ENCODE measurements at places on chromosomes 16 and 17. TPM values are rescaled to one million over a fixed set of nuclear protein-coding genes. Genes with fewer than 3 reads are reported as not detected.

DNA sequence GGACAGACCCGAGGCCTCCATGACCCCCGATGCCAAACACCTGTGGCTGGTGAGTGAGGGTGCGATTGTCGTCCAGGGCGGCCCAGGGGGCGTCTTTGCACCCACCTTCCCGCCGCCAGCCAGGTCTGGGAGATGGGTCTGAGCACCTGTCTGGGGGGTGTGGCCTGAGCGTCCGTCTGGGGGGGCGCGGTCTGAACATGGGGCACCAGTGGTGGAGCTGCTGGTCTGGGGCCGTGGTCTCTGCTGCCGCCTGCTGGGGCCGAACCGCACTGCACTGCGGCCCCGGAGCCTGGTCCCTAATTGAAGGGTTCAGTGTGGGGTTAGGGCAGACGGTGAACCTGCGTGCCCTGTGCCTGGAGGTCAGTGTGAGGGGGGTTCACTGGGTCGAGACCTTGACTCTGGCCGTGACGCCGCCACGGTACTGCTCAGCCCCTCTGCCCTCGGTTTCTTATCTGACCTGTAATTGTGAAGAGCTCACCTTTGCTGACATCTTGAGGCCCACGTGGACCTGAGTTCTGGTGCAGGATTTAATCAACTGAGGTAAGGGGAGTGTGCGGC is 12.6 kb upstream of the TCF25 start:
- DNase-seq = no peak

GRCh38 chr17:44212507-44213402 is 6.7 kb downstream of the UBTF start:
- DNase-seq = no peak

The DGKE gene
- 3.4 TPM for polyA plus RNA-seq

GRCh38 chr17:78332991-78333390 is 26.9 kb downstream of the SOCS3 start:
- DNase-seq = no peak

- DNase-seq = no peak
Measured at GRCh38 chr16:86337581-86338402, 172.5 kb upstream of the FOXF1 start.

The CFAP119 gene
- polyA plus RNA-seq = 8.2 TPM

The RNFT1 gene
- 22.9 TPM for polyA plus RNA-seq

DNA sequence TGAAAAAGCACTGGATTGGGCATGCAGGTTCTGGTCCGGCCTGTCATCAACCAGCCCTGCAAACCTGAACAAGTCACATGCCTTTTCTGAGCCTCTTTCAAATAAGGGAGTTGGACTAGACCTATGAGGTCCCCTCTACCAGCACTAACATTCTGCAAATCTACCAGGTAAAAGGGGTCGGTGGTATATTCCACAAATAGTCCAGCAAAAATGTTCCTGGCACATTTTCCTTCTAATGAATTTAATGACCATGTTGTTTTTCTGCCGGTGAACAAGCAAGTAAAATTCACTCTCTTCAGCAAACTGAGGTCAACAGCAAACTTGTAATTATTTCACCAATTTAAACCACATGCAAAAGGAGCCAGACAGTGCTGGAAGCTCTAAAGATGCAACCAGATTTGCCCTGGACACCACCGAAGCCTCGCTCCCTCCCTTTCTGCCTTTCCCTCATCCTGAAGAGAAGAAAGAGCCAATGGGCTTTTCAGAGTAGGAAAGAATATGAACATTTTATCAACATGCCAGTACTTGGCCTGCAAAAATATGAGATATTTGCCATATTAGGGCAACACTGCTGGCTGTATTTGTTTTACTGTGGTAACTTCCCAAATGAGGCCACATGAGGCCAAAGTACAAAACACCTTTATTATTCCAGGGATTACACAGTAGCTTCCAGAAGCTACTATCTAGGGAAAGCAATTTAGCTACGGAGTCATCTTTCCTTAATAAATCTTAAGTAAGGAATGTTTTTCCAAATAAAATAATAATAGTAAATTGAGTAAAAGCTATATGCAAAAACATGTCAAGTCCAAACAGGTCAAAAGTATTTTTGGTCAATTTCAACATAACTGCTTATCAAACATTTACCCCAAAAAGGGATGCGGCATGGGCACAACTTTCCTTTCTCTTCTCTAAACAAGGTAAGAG is 45.0 kb downstream of the USP31 start:
- no peak for DNase-seq

DNA sequence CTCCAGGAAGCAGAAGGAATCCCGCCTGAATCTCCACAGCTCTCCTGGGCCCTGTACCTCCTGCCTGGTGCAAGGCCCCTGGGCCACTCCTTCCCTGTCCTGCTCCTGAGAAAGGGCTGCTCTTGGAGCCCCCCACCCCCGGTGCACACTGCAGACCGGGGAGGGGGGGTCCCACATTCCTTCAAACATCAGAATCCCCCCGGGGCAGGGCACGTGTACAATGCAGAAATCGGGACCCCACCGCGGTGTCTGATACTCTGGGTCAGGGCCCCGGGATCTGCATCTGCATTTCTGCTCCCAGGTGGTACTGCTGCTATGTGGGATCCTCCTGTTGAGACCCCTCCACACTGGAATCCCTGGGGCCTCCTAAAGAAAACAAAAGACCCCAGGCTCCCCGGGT is 99.5 kb upstream of the GSE1 start:
- no peak for DNase-seq

DNA sequence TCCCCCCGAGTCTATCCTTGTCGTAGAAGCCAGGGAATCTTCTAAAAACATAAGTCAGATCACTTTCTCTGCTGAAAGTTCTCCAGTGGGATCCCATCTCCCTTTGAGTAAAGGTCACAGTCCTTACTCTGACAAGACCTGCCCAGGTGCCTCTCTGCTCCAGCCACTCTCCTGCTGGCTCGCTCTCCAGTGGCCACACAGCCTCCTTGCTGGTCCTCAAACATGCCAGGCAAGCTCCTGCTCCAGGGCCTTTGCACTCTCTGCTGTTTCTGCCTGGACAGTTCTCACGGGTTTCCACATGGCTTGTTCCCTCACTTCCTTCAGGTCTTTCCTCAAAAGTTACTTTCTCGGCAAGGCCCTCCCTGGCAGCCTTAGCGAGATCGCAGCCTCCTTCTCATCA is 3.4 kb downstream of the B9D1 start:
- no peak for DNase-seq

GRCh38 chr16:1305823-1306222 is 3.6 kb upstream of the UBE2I start:
- DNase-seq = no peak

The SDR42E2 gene
- polyA plus RNA-seq = 0.11 TPM

DNA sequence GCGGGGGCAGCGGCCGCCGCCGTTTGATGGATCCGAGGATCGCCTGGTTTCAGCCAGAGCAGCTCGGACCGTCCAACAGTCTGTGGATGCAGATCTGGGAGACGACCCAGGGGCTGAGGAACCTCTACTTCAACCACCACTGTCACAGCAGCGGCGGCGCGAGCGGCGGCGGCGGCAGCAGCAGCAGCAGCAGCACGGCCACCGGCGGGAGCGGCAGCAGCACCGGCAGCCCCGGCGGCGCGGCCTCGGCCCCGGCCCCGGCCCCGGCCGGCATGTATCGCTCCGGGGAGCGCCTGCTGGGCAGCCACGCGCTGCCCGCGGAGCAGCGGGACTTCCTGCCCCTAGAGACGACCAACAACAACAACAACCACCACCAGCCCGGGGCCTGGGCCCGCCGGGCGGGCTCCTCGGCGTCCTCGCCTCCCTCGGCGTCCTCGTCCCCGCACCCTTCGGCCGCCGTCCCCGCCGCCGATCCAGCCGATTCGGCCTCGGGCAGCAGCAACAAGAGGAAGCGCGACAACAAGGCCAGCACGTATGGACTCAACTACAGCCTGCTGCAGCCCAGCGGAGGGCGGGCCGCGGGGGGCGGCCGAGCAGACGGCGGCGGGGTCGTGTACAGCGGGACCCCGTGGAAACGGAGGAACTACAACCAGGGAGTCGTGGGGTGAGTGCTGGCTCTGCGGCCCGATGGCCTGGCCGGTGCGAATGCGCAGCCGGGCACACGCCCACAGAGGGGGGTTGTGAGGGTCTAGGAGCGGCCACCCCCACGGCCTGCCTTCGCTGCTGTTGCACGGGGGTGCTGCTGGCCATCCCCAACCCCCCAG is 702 bp downstream of the TENT4B start:
- no peak for DNase-seq

The SLC16A5 gene
- 24.8 TPM for polyA plus RNA-seq

The MAPK8IP3 gene
- polyA plus RNA-seq = 36.3 TPM

- DNase-seq = no peak
Measured at GRCh38 chr17:15181333-15181732, 83.8 kb downstream of the PMP22 start.

- DNase-seq = no peak
Measured at GRCh38 chr17:39769974-39770587, 32.3 kb downstream of the GRB7 start.

DNA sequence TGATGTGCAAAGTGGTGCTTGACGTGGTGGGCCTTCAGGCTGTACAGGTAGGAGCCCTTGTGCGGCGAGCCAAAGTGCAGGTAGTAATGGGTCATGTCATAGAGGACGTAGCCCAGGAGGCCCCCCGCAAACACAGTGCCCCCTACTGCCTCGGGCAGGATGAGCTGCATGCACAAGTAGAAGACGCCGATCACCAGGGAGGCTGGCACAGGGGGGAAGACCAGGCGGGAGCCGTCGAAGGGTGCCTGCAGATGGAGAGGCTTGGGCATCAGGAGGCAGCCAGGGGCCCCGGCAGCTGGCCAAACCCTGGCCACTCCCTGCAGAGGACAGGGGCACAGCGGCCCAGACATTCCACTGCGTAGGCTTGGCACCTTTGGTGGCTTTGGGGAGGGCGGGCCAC is 15.7 kb upstream of the MLKL start:
- DNase-seq = no peak

DNA sequence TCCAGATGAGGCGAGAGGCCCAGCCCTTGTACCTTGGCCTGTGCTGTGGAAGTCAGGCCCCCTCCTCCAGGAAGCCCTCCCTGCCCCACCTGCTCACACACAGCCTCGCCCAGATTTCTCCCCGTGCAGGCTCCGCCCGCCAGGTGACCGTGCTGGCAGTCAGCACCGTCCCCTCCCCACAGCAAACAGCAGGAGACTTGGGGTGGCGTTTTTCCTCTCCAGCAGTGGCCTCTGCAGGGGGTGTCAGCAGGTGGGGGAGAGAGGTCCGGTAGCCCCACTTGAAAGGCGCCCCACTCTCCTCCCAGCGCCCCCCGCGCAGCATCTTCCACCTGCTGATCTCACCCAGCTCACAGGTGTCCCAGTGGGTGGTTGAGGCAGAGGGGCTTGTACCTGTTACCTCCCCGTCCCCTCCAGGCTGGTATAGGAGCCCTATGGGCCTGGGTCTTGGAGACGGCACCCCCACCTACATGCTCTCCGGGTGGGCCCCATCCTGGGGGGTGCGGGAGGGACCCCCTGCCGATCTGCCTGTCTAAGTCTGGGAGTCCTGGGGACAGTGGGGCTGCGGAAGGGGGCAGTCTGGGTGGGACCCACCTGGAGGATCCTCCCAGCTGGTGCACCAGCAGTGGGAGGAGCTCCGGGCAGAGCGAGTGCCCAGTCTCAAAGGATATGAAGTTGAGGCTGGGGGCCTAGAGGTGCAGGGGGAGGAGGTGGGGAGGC is 4.2 kb upstream of the C1QTNF8 start:
- no peak for DNase-seq

DNA sequence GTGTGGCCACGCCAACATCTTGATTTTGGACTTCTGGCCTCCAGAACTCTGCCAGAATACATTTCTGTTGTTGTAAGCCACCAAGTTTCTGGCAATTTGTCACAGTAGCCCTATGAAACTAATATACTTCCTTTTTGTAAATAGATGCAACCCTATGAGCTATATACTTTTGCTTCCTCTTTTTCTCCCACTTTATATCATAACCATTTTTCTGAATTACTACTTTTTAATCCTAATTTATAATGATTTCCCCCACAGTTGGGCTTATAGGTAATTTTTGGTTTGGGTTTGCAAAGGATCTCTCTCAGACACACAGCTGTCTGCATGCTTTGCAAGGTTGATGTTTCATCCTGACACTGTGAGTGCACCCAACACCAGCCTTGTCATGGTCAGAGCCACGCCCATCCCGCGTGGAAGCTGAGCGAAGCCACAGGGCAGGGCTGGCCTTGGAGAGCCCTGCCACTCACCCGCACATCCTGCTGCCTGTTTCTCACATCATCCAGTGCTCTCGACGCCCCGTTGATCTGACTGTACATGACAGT is 5.8 kb downstream of the TRIM25 start:
- no peak for DNase-seq

The AGRP gene
- polyA plus RNA-seq = not detected

The TAX1BP3 gene
- polyA plus RNA-seq = 84.5 TPM

The PIRT gene
- polyA plus RNA-seq = not detected

The SRCIN1 gene
- 2.4 TPM for polyA plus RNA-seq

DNA sequence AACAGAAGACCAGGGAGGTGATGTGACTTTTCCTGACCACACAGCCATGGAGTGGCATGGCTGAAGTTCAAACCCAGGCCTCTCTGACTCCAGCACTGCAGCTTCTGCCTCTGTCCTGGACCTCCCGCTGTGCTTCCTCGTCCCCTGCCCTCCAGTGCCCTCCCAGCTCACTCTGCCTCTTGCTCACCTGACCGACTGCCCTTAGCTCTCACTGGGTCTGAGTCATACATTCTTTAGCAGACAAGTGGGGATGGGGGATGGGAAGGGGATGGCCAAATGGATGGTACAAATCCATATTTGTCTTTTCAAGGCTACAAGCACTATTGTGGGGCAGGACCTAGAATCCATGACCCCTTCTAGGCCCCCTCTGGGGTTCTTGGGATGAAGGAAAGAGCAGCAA is 33.0 kb downstream of the PITPNM3 start:
- DNase-seq = no peak

- no peak for DNase-seq
Measured at GRCh38 chr17:17935321-17936271, 36.6 kb downstream of the TOM1L2 start.
